NCI-H1694 treated with DMSO at 0.1 percent for 48 hours (cell line): ENCODE measurements at places on chromosomes 11 and 22.
A peak's percentile ranks its signal among the peaks of the same experiment; 100 is the strongest.

DNA sequence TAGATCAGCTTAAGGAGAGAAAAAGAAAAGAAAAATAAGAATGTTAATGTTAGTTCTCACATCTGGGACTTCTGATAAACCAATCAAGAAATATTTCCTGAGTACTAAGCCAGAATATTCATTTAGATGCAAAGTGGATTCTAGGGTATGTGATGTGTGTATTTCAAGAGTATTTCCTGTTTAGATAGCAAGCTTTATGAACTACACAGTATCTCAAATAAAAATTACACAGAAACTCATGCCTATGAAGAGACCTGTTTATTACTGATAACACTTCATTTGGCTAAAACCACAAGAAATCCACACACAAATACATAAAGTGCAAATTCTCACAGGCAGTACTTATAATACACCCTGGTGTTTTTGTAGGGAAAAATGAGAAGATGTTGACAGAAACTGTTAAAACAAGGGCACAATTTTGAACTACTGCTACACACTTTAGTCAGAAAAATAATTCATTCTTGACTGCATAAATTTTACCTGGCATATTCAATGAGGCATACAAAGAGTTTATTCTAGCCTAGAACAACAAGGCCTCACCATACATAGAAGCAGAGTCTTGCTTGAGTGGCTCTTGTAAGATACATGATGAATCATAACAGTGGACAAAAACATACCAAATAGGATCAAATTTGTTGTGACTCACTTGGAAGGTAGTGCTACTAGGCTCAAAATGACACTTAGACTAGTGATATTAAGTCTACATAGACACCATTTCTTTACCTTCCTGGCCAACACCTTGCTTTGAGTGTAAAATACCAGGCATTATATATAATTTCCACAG, 18.8 kb upstream of the P4HA3 start:
- DNase-seq = no peak

DNA sequence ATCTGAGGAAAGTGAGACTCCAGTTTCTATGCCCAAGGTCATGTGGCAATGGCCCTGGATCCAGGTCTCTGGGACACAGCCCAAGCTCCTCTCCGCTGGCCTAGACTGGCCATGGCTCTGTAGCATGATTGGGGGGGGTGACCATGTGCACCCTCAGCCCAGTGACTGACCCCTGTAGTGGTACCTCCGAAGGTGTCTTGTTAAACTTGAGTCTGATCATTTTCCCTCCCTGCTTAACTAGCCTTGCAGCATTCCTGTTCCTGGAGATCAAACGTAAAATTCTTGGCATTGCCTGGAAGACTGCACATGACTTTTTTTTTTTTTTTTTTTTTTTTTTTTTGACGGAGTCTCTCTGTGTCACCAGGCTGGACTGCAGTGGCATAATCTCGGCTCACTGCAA, 1116.0 kb downstream of the TBC1D22A start:
- DNase-seq = no peak

DNA sequence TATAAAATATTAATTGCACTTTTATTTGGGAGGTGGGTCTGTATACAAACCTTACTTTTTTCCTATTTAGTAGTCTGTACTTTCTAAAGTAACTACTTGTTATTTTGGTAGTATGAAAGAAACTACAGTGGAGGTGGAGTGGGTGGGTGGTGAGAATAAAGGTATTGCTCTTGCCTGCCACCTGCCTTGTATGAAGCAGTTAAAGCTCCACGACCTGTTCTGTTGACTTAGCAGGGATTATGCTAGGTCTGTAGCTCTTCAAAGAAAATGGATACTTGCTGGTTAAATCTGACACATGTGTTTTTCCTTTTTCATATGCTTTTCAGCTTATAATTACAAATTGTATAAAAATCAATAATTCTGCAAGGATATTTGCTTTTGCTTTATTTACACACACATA, 111.9 kb downstream of the EHF start:
- DNase-seq = no peak

DNA sequence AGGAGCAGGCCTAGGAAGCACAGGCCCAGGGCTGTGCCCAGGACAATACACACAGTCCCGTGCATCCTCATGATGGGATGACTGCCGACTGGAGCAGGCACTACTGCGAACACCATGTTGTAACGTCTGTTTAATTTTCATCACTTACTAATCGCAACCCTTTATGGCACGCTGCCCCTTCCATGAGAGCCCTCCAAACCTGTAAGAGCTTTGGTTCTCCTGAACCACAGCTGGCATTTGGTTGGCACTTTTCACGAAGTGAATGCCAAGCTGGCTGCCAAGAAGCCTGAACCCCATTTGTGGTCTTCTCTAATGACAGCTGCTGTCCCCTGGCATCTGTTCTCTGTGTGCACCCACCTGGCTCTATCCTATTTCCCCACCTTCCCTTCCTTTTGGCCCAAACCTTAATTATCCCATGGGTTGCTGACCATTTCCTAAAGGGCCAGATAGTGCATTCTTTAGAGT, 36.5 kb downstream of the APOL1 start:
- peak; percentile 39 for DNase-seq

DNA sequence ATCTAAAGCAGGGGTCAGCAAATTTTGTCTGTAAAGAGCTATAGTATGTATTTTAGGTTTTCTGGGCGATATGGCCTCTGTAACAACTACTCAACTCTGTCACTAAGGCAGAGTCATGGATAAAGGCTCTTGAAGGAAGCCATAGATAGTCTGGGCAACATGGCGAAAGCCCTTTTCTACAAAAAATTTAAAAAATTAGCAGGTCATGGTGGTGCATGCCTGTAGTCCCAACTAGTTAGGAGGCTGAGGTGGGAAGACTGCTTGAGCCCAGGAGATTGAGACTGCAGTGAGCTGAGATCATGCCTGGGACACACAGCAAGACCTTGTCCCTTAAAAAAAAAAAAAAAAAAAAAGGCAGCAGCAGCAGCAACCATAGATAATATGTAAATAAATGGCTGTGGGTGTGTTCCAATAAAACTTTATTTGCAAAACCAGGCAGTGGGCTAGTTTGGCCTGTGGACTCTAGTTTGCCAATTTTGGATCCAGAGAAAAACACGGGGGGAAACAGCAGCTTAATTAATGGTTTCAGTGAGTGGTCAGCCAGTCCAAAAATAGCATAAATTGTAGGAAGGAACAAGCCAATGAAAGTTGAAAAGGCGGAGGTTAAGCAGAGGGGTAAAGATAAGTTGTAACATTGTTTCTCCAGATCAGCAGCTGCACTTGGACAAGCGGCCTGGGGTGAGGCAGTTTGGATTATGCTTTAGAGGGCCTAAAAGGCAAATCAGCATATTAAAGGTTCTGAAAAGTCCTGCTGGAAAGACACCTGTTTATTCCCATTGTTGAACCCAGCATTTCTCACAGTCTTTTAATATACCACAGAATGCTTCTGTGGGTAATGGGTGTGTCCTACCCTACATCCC, 62.6 kb downstream of the KIAA1671 start:
- DNase-seq = no peak

- DNase-seq = no peak
Observed at GRCh38 chr11:109059402-109059801, 362.6 kb upstream of the C11orf87 start.

- no peak for DNase-seq
Observed at GRCh38 chr11:123544631-123545375, 109.6 kb downstream of the SCN3B start.

DNA sequence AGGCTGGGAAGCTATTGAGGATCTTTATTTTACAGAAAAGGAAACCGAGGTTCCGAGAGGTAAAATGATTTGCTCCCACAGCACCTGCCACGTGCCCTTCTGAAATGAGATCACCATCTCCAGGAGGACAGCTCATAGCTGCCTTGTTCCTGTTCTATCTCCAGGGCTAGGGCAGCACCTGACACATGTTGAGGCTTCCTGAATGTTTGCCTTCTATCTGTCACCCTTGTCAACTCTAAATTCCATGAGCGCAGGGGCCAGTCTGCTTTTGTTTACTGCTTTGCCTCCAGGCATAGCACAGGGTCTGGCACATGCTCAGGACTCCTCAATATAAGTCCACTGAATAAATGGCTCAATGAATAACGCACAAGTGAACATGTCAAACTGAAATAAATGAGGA, 24.1 kb downstream of the ASCC2 start:
- DNase-seq = no peak

- no peak for DNase-seq
Observed at GRCh38 chr11:75269896-75270295, 29.3 kb downstream of the TPBGL start.

DNA sequence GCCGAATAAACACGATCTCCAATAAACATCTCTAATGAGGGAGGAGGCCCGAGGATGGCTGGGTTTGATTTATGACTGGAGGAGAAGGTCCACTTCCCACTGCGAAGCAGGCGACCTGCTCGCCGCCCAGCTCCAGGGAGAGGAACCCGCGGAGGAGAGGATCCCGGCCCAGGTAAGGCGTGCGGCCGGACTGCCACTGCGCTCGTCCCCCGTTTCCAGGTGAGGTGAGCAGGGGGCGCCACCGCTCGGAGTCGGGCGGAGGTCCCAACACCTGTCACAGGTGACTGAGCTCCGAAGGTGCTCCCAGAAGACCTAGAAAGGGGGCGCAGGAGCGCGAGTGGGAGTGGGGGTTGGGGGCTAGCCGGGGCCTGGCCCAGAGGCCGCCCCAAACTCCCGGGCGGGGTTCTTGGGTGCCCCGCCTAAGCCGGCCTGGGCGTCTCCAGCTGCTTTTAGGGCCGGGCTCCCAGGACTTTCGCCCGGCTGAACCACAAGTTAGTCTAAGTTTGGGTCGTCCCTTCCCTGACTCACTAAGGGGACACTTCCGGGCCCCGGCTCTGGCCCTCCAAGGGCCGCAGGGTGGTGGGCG, 5.4 kb upstream of the PAX6 start:
- DNase-seq = no peak

DNA sequence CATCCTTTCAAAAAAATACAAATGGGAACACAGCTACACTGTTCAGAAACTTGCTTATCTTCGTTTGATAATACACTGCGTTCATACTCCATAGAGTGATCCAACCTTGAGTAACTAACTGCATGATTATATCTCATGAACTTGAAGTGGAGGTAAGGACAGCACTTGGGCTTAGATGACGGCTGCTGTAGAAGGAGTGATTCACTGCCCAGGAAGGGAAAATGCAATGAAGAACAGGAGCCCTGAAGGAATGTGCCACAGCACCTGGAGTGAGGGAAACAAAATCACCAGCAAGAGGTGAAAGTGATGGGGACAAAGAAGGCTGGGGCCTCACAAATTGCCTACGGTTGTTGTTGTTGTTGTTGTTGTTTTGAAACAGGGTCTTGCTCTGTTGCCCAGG, 44.1 kb upstream of the SC5D start:
- DNase-seq = no peak
